ENCODE measurements at places on chromosomes 2 and 18.

- no peak for DNase-seq
Observed at GRCh38 chr18:41226911-41227310, 728.1 kb upstream of the PIK3C3 start.

- no peak for DNase-seq
Observed at GRCh38 chr2:43228321-43228751, 1.9 kb upstream of the ZFP36L2 start.

- DNase-seq = no peak
Observed at GRCh38 chr18:24502667-24503523, 42.5 kb downstream of the HRH4 start.

DNA sequence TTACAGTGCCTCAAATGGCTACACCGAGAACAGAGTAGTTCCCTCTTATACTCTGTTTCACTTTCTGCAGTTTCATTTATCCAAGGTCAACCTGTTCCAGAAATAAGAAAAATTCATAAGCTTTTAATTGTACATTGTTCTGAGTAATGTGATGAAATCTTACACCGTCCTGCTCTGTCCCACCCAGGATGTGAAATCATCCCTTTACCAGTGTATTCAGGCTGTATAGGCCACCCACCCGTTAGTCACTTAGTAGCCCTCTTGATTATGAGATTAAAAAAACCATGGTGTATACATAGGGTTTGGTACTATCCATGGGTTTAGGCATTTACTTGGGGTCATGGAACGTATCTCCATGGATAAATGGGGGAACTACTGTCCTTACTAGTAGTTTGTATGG is 29.8 kb downstream of the STARD6 start:
- no peak for DNase-seq

- DNase-seq = no peak
Observed at GRCh38 chr2:157468931-157469708, 25.2 kb upstream of the CYTIP start.

GRCh38 chr2:232731470-232731869 is 34.3 kb downstream of the GIGYF2 start:
- DNase-seq = no peak

Measured in stimulated activated CD4-positive, alpha-beta T cell treated with anti-CD3 and anti-CD28 coated beads, TNF-alpha, amount 100 ng/mL, for 1 hour (primary cell).